ENCODE measurements at places on chromosomes 16 and 17.
A peak's percentile ranks its signal among the peaks of the same experiment; 100 is the strongest.

DNA sequence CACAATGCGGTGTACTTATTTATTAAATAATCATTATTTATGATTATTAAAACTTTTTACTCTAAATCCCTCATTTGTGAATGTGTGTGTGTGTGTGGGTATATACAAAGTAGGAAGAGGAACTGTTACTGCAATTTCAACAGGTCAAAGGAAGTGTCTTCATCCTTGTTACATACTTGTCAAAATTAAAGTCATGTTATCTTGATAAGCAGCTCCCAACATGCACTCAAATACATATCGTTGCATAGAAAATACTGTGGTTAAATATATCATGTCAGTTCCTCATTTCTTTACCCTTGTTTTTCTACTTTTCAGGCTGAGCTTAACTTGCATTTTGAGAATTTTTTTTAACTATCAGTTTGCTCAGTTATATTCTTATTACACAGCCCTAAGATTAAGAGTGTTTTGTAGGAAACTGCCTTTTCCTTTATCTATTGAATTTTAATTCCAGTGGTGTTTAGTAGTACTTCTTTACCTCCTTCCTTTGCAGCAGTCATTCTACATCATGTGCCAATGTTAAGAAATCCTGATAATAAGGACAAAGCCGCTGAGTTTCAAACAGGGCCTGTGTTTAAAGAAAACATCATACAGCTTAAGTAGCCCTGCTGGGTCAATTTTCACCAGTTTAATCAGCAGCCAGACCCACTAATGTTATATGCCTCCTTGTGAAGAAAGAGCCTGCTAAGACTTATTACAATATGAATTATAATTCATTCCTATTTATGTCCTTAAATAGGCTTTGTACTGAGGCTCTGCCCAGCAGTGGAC, 7.2 kb downstream of the EFCAB5 start:
- no peak for DNase-seq

DNA sequence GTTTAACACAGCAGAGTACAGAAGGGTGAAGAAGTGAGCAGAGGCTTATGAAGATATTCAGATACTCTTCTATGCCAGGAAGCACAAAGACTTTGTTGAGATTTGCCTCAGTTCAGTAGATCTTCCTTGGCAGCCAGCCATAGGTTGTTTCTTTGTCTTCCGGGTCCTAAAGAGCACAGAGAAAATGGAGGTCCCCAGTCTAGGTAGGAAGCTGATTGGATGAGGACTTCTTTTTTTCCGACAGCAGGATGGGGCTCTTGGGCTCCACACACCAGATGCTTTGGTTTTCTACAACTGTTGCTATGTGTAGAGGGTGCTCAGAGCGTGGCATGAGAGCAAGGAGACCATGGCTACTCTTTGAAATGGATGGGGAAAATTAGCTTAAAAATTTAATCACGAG, 8.3 kb upstream of the CDC6 start:
- no peak for DNase-seq

DNA sequence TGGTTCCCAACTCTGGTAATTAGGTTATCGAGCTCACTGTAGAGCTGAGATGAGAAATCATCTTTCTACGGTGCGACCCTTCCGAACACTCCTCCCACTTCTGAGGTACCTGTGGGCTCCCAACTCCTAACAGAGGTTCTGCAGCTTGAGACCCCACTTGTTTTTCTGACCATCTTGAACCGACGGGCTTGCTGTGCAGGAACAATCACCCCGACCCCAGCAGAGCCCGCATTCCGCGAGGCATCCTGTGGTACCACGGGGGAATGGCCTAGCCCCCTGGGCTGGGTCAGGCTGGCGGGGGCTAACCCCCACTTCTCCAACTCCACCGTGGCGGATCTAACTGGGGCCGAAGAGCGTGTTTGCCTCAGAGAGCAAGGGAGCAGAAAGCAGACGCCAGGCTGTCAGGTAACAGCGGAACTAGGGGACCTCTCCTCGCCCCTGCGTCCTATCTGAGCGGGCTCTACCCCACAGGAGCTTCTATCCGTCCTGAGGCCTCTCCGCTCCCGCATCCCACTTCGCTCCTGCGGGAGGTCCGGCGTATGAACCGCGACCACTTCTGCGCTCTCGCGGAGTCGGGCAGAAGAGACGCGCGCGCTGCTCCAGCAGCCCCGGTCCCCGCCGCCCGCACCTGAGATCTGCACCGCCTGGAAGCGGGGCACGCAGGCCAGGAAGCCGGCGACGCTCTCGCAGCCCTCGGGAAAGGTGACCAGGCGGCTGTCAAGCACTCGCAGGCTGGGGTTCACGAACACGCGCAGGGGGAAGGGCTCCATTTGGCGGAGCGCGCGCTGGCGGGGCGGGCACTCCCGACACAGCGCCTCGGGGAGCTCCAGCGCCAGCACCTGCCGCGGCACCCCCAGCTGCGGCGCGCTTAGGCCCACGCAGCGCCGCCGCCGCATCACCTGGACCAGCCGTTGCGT, 761 bp downstream of the PDF start:
- no peak for DNase-seq

DNA sequence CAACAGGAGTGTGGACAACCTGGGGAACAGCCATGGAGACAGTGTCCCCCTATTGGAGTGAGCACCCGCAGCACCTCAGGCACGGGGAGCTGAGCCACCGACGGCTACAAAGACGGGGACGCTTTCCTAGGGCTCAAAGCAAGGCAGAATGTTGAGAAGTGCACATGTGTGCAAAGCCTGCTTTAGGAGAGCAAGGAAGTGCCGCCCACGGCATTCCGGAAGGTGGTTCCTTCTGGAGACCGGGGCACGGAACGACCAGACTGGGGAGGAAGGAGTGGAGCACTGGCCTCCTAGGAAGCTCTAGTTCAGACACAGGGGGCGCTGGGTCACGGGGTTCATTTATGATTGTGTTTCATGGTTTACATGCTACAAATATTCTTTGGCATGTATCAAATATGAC, 52.2 kb downstream of the TBC1D16 start:
- no peak for DNase-seq

- DNase-seq = no peak
Observed at GRCh38 chr16:24775455-24775854, 46.0 kb downstream of the TNRC6A start.

DNA sequence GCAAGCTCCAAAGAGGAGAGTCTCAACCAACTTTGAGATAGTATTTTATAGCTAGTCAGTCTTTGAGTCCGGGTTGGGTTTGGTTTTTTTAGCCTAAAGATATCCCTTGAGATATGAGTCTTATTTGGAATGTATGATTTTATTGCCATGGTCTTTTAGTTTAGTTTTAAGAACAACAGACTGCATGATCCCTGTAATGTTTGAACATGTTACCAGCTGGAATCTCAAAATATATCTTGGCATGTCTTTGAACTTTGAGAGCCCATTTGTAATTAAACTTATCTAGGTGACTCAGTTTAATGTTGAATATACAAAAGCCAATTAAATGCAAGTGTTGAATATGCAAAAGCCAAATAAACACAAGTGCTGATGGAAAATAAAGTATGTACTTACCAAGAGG, 100.6 kb downstream of the TANGO6 start:
- no peak for DNase-seq

- no peak for DNase-seq
Observed at GRCh38 chr16:81444448-81445121, at the start of gene CMIP. TSS of gene CMIP (plus strand) at chr16:81444808.

DNA sequence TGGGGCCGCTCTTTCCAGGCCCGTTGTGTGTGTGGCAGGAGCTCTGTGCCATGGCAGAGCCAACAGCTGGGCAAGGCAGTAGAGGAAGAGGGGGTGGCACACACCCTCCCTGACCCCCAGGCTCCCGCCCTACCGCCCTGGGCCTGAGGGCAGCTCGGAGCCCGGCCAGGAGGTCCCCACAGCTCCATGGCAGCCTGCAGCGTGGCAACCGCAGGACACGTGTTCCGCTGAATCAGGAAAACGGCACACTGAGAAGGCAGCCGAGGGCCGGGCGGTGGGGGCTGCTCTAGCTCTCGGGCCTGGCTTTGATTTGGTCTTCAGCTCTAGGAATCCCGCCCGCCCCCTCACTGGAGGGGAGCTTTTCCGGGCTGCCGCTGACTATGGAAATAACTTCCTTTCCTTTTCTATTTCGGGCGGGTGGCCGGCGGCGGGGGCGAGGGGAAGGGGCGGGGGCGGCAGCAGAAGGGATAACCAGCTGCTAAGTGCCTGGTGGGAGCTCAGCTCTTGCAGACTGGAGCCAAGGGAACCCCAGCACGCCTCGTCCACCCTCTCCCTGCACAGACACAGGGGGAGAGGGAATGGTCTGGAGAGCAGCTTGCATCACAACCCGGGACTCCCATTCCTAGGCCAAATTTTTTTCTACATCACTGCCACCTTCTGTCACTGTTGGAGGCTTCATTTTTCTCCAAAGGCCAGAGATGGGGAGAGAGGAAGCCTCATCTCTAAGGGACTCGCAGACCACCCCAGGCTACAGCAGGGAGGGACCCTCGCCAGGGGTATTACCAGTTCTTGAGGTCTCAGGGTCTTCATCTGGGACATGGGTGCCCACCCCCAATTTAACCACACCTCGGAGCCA, 24.8 kb upstream of the MRPS23 start:
- peak; percentile 88 for DNase-seq

DNA sequence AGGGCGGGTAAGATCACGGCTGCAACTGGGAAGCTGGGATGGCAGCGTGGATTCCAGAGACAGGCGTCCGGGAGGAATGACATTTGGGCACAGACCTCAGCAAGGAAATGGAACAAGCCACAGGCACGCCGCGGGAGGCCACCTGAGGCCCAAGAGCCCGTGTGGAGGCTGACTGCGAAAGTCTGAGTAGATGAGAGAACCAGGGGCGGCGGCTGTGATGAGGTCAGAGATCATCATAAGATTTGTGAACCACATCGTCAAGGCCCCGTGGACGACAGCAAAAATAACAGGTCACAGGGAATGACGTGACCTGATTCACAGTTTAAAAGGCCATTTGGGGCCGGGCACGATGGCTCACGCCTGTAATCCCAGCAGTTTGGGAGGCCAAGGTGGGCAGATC, 48.2 kb downstream of the MRM3 start:
- DNase-seq = no peak

GRCh38 chr16:3383045-3383448, 17.8 kb downstream of the ZSCAN32 start:
- no peak for DNase-seq

DNA sequence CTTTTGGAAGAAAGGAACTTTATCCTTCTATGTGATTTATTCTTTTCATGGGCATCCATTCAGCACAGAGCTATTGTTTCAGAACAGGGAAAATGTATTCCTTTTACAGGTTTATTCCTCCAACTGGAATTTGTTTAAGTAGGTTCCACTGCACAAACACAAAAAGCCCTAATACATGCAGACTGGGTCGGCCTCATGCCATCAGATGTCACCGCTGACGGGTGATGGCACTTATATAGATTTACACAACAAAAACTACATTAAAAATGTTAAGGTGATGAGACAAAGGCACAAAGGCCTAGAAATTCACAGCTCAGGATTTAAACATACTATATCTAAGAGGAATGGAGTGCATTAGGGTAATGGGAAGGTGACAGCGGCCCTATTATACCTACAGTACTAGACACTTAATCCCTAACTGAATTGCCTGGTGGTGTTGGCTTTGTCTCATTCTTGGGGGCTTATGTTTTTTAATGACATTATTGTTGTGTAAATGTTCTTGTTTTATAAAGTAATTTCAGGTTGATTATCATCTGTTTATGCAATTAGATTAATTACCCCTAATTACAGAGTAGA, 276.4 kb upstream of the PSMD7 start:
- no peak for DNase-seq

GRCh38 chr16:14608111-14608566, 21.9 kb downstream of the PARN start:
- DNase-seq = no peak

DNA sequence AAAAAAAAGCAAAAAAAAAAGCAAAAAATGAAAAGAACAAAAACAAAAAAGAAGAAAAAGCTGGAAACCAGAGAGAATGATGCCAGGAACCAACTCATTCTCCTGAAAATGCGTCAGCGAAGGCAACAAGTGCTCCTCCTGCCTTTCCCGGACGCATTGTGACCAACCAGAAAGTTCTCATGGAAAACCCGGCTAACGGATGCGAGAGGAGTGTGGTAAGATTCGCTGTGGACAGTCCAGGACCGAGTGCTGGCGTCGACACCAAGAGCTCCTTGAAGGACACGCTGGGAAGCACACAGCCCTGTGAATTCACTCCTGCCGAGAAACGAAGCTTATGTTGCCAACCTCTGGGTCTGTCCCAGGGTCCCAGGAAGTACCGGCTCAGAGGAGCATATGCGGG, 43.4 kb downstream of the METRNL start:
- no peak for DNase-seq

GRCh38 chr17:39022924-39023323, 55.7 kb upstream of the FBXO47 start:
- no peak for DNase-seq

GRCh38 chr16:13643412-13643811, 276.5 kb upstream of the ERCC4 start:
- no peak for DNase-seq

DNA sequence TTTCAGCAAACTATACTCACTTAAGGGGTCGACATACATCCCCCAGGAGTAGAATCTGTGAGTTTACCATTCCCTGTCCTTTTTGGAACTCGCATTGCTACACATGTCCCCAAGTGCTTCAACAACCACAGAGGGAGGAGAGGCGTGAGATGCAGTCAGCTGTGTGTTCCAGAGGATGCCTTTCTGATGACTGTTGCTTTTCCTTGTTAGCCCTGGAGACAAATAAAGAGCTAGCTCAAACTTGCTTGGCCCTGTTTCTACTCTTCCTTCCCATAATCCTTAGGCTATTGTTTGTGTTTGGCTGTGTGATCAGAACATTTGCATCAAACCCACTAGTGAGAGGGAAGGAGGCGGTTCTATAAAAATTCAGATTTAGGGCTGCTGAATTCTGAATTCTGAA, 264.0 kb downstream of the ENGASE start:
- no peak for DNase-seq

GRCh38 chr17:61561354-61561753, 29.7 kb downstream of the NACA2 start:
- DNase-seq = no peak

DNA sequence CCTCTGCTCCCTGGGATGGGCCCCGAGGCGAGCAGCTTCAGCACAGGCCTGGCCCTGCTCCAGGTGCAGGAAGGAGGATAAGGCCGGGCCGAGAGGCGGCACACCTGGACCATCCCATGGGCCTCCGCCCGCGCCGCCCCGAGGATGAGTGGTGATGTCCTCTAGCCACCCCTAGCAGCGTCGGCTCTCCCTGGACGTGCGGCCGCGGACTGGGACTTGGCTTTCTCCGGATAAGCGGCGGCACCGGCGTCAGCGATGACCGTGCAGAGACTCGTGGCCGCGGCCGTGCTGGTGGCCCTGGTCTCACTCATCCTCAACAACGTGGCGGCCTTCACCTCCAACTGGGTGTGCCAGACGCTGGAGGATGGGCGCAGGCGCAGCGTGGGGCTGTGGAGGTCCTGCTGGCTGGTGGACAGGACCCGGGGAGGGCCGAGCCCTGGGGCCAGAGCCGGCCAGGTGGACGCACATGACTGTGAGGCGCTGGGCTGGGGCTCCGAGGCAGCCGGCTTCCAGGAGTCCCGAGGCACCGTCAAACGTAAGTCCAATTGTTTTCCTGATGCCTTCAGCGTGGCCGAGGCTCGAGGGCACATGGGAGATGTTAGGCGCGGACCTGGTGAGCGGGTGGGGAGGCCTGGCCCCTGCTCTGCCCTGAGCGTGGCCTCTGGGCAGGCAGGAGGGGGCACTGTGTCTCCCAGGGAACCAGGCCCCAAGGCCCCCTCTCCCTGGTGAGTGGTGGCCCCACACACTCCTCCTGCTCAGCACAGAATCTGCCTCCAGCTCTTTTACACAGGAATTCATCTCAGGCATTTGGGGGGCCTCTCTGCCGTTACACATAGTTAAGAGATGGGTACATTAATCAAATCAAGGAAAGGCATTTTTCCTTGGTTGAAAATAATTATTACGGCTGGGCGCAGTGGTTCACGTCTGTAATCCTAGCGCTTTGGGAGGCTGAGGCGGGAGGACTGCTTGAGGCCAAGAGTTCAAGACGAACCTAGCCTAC, 855 bp downstream of the TMEM204 start:
- DNase-seq = no peak
